ENCODE measurements at places on chromosomes 11 and 22.
A peak's percentile ranks its signal among the peaks of the same experiment; 100 is the strongest.

- no peak for DNase-seq
Observed at GRCh38 chr22:20428496-20429253, 8.9 kb downstream of the SCARF2 start.

- DNase-seq: no peak
Observed at GRCh38 chr11:48093795-48094642, 113.7 kb downstream of the PTPRJ start.

GRCh38 chr22:49764127-49764581 is 63.5 kb downstream of the BRD1 start:
- DNase-seq: no peak

GRCh38 chr11:101127699-101128570 is 1.7 kb downstream of the PGR start:
- DNase-seq: no peak

GRCh38 chr11:3182462-3182852 is 17.3 kb upstream of the OSBPL5 start:
- DNase-seq: no peak

DNA sequence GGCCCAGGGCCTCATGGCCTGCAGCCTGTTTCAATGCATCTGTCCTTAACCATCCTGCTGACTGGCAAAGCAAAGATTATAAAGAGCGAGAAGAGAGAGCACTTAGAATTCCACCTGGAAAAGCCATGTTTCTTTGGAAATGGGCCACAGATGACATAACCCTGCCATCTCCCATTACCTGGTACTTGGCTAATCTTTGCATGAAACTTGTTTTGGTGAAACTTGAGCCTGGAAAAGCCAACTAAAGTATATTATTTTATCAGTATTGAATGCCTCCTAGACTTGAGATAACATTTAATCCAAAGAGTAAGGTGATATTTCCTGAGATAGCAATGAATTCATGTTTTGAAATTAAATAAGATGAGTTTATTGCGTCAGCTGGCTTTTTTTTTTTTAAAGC is 72.6 kb downstream of the NAV2 start:
- DNase-seq: no peak

DNA sequence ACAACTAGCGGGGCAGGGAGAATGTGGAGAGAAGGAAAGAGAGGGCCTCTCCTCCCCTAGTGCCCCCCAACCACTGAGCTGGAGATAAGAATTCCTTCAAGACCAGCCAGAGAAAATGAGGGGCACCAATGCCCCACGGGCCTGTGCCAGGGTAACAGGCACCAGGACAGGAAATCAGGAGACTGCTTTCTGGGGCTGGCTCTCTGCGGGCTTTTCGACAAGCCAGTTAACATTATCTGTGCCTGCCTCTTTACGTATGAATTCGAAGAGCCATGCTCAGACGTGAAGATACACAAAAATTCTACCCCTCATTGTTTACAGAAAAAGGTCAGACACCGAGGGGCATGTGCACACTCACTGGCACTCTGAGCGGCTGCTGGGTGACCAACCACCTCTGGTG is 52.1 kb downstream of the MYH9 start:
- DNase-seq: no peak

DNA sequence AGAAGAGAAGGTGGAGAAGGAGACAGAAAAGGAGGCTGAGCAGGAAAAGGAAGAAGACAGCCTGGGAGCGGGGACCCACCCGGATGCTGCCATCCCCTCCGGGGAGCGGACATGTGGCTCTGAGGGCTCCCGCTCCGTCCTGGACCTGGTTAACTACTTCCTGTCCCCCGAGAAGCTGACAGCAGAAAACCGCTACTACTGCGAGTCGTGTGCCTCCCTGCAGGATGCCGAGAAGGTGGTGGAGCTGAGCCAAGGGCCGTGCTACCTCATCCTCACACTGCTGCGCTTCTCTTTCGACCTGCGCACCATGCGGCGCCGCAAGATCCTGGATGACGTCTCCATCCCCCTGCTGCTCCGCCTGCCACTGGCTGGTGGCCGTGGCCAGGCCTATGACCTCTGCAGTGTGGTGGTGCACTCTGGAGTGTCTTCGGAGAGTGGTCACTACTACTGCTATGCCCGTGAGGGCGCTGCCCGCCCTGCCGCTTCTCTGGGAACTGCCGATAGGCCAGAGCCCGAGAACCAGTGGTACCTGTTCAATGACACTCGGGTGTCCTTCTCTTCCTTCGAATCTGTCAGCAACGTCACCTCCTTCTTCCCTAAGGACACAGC is 21.4 kb downstream of the USP35 start:
- DNase-seq: no peak

- no peak for DNase-seq
Observed at GRCh38 chr11:118239509-118240205, 12.5 kb downstream of the MPZL3 start.

GRCh38 chr11:8096575-8096974 is 15.6 kb downstream of the TUB start:
- no peak for DNase-seq

DNA sequence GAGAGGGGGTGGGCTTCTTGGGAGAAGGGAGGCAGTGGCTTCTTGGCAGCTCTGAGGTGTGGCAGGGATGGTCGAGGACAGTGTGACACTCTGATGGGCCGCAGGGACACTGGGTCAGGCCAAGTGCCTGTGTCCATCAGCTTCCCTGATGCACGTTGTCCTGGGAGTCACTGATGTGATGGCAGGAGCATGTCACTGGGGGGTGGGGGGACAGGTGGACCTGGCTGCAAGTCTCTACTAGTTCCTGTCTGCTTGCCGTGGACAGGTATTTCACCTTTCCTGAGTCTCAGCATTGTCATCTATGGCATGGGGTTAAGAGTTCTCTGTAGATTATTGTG is 592.9 kb downstream of the TBC1D22A start:
- DNase-seq: no peak

GRCh38 chr22:32752326-32752725 is 49.2 kb upstream of the TIMP3 start:
- no peak for DNase-seq

DNA sequence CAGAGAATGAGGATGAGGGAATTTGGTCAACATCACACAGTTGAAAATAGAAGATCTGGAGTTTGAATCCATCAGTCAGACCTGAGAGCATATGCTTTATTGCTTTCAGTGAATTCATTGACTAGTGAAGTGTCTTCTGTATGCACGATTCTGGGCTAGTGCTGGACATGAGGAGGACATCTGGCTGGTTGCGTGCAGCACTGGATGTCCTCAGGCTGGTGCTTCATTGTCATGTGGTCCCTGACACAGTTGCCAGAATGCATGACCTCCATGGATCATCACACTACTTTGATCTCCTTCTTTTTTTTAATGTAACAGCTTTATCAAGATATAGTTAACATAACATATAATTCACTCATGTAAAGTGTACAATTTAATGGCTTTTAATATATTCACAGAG is 44.5 kb upstream of the MMP7 start:
- no peak for DNase-seq

- DNase-seq: no peak
Observed at GRCh38 chr11:8332891-8333290, 69.2 kb upstream of the LMO1 start.

DNA sequence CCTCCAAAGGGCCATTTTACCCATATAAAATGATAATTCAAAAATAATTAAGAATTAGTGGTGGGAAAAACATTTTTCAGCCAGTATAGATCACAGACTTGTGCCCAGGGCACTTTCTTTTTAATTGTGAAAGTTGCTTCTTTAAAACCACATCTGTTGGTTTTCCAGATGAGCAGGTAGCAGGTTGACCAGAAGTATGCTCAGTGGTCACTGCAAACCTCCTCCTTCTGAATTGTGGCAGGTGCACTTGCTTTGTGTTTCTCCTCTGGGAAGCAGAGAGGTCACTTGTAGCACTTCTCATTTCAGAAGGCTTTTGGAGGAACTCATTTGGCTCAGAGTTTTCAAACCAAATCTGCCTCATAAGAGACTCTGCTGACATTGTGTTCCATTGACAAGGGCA is 24.6 kb upstream of the CWF19L2 start:
- DNase-seq: no peak

- no peak for DNase-seq
Observed at GRCh38 chr11:69552951-69553350, 71.5 kb downstream of the LINC01488 start.

DNA sequence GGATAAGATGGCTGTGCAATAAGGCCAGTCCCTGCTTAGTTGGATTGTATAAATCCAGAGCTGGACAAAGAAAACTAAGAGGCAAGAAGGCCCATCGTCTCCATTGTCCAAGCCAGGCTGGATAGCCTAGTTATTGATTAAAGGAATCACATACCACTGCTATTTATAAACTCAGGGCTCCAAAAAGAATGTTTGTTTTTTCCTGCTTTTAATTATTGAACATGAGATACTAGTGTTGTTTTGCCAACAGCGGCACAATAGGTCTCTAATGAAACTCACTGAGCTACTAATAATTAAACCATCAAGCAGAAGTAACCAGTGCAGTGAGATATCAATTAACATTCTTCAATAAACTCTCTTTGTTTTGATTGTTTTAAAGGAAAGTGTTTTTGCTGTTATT is 259.7 kb downstream of the INSC start:
- DNase-seq: no peak

- DNase-seq: no peak
Observed at GRCh38 chr11:35982061-35982460, 38.2 kb downstream of the LDLRAD3 start.

GRCh38 chr11:134350381-134350780 is 18.6 kb downstream of the GLB1L2 start:
- DNase-seq: no peak

GRCh38 chr11:79309407-79309806 is 131.4 kb downstream of the TENM4 start:
- no peak for DNase-seq

GRCh38 chr11:65826984-65827735 is 6.6 kb upstream of the SNX32 start:
- DNase-seq: no peak

DNA sequence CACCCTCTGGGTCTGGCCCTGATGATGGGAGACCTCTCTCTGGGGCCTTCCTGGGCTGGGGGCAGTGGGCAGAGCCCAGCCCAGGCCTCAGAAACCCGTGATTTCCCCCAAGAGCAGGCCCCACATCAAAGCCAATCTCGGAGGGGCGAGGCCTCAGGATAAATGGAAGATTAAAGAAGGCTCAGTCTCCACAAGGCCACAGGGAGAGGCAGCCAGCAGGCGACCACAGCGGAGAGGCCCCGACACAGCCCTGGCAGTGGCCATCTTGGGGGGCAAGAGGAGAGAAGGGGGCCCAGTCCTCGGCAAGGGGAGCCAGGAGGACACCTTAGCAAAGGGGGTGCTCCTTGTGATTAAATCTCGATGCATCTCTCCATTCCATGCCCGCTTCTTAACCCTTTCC is 12.5 kb upstream of the CREB3L1 start:
- DNase-seq: no peak

DNA sequence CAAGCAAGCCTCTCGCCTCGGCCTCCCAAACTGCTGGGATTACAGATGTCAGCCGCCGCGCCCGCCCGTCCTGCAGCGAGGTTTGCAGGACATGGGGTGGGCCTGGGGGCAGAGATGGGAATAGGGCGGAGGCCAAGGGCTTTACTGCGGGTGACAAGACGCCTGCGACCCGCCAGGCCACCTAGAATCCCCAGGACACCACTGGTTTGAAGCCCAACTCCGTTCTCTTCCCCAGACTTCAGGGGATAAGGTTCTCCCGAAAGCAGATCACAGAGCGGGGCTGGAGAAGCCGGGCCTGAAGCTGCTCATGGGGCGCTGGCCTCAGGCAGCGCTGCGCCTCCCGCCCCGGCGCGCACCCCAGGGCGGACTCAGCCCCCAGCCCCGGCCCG is 354 bp downstream of the POLR2L start:
- no peak for DNase-seq

- no peak for DNase-seq
Observed at GRCh38 chr11:122833846-122834464, 4.3 kb upstream of the CRTAM start.

DNA sequence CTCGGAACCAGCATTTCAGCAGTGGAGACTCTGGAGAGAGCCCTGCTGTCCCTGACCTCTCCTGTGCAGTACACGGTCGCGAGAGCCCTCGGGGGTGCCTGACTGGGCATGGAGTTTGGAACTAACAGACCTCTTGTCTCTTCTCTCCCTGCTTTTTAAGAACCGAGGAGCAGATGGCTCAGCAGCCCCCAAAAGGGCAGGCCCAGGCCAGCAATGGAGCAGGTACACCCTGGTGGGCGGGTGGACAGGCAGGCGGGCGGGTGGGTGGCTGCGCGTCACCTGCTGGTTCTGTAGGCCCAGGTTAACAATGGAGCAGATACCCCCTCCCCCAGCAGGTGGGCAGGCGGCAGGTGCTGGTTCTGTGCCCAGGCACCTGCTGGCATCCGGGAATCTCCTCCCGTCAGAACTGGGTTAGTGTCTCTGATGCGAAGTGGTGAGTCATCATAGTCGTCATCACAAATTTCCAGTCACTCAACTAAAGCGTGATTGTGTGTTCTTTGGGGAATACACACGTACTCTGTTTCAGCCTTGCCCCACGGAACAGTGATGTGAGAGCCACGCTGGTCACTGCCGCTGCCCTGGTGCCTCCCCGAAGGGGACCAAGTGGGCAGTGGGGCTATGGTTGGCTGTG is 41.1 kb downstream of the GRAMD4 start:
- peak; percentile 63 for DNase-seq

GRCh38 chr11:62391642-62392425 is 27.0 kb upstream of the SCGB1A1 start:
- DNase-seq: no peak

- peak; percentile 48 for DNase-seq
Observed at GRCh38 chr22:38973289-38974169, 8.6 kb upstream of the APOBEC3B start.

- no peak for DNase-seq
Observed at GRCh38 chr11:73838443-73839122, 38.1 kb downstream of the COA4 start.

DNA sequence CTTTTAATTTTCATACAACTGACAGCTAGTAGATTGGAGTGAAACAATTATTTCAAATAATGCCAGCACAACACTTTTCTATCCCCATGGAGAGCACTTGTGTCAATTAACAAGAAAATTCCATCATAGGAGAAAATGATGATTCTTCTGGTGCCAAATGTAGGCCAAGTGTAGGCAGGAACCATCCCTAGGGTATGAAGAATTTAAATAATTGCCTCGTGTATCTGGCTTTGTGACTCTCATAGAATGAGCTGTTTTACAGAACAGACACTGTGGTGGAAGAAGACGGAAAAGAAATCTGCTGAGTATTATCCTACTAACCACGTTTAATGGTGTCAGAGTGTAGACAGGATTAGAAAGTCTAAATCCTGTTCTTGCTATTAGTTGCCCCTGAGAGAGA is 1542.2 kb downstream of the LRRC4C start:
- no peak for DNase-seq

DNA sequence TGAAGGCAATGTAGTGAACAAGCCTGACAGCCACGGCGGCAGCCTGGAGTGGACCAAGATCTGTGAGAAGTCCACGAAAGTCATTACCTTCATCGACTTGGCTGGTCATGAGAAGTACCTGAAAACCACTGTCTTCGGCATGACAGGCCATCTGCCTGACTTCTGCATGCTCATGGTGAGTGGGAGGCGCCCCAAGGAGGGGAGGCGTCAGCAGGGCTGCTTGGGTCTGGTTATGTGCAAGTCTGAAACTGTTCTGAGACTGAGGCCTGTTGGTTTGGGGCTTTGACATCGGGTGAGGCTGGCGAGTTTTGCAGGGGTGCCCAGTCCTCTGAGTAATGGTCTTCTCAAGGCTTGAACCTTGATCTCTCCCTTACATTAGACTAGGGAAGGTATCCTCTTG is 11.1 kb downstream of the GTPBP1 start:
- no peak for DNase-seq

Data from activated naive CD4-positive, alpha-beta T cell treated with Interleukin-2 at 50 U/mL for 16 hours (primary cell).